ENCODE measurements at places on chromosomes 1 and 21.

DNA sequence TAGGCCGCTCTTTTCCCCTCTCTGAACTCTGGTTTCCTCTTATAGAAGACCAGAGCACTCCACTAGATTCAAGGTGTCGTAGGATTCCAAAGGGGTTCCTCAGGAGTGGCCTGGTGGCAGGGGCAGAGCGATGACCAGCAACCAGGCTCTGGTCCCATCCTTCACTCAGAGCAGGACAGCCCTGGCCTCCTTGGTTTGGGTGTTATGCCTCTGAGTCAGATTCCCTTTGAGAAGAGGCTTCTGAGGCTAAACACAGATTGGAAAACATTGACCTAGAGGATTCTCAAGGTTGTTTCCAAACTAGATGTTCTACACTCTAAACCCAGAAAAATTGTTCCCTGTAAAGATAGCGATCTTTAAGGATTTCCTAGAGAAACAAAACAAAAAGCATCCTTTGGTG is 49.8 kb upstream of the IKBKE start:
- DNase-seq, result no peak

DNA sequence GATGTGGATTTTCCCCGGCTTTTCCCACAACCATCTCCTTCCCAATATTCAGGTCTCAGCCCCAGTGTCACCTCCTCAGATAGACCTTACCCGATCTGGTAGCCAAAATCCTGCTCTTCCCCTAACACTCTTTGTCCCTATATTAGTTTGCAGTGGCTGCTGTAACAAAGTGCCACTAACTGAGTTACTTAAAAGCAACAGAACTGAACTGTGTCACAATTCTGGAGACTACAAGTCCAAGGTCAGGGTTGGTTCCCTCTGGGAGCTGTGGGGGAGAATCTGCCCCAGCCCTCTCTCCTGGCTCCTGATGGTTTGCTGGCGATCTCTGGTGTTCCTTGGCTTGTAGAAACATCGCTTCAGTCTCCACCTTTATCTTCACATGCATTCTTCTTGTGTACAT is 64.0 kb downstream of the NENF start:
- no peak for DNase-seq

GRCh38 chr21:41888749-41889376 is 9.7 kb upstream of the PRDM15 start:
- no peak for DNase-seq

DNA sequence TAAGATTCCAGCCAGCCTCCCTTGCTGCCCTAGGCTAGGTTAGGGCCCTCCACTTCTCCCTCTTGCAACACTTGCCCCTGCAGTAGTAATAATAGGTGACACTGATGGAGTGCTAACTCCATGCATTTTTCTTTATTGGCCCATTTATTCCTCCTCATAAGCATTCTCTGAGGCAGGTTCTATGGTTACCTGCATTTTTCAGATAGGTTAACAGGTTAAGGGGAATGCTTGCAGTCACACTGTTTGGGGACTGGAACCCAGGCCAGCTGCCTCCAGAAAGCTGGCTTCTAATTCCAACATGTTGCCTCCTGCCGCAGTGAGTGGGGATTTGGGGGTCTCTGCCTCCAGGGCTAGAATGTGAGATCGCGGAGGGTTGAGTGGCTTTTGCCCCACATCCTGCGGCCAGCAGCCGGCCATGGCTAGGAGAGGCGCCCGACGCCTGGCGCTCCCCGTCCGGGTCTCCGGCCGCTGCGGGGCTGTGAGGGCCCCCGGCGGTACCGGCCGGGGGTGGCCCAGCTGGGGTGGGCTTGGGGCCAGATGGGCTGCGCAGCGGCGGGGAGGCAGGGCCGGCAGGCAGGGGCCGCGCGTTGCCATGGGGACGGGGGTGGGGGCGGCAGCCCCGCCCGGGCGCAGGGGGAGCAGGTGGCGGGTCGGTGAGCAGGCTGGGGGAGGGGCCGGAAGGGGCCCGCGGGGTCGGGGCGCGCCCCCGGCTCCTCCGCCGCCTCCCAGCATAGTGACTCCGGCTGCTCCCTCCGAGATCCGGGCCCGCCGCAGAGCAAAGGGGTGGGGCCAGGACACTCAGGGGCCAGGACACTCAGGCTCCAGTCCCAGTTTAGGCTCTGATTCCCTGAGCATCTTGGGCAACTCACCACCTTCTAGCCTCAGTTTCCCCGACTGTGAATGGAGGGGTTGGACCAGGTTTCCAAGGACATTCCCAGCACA is 68.4 kb upstream of the SSBP3 start:
- no peak for DNase-seq

DNA sequence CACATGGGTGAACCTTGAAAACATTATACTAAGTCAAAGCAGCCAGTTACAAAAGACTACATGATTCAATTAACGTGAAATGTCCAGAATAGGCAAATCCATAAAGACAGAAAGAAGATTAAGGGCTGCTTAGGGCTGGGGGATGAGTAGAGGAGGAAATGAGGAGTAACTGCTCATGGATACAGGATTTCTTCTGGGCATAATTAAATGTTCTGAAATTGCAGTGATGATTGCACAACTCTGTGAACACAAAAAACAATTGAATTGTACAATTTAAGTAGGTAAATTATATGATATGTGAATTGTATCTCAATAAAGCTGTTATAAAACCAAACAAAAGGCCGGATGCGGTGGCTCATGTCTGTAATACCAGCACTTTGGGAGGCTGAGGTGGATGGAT is 52.2 kb downstream of the RERE start:
- no peak for DNase-seq

DNA sequence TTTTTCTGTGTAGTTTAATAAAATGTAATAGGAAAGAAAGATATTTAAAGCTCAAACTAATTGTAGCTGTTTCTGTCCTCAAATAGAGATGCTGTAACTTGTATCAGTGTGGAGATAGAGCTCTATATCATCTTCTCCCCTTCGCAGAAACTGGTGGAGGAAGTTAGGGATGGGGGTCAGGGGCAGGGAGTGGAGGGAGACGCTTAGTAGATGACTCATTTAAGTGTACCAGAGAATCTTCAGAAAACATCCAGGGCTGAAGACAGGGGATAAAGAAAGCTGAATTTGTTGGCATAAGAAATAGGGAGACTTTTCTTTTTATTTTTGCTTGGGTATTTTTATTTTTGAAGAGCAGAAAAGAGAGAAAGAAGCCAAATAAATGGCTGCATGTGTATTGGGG is 282.6 kb upstream of the DPYD start:
- DNase-seq, result no peak

DNA sequence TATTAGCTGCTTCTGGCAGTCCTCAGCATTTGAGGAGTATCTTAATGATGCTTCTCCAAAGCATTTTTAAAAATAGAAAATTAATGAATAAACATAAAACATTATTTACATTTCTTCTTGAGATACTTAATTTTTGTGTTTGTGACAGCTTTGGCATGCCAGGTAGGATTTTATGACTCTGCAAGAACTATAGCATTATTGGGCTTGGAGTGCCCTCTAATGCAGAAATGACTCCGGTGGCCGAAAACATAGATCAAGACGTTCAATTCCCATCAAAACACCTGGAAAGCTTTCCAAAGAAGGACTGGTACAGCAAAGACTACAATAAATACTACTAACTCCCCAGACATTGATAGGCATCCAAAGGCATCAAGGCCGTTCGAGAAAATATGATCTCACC is 366.4 kb upstream of the CXADR start:
- DNase-seq, result no peak

DNA sequence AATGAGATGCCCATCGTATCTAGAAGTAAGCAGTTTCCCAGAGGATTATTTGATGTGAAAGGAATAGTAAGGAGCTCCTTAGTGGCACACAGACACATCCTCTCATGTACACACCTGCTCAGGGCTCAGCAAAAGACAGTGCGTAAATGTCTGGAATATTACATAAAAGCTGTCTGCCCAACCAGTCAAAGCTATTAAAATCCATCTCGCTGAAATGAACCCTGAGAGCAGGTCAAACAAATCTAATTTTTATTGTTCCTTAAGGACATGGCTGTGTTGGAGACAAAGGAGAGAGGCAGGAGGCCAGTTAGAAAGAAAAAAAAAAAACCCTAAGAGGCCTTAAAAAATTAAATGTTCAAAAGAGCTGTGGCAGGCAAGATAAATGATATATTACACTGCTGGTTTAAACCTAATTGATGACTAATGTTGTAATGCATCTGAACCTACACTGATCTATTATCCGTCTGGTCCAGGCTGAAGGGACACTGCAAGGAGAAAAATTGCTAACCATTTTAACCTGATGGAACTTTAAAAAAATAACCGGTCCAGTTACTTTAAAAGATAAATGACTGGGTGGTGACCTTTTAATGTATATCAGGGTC is 58.5 kb upstream of the FGGY start:
- DNase-seq, result no peak

- DNase-seq, result no peak
Observed at GRCh38 chr1:208182880-208183645, 61.1 kb downstream of the PLXNA2 start.

- DNase-seq, result no peak
Observed at GRCh38 chr1:47396671-47397196, 19.4 kb upstream of the FOXE3 start.

GRCh38 chr1:38589036-38589435 is 270.5 kb downstream of the RRAGC start:
- no peak for DNase-seq

DNA sequence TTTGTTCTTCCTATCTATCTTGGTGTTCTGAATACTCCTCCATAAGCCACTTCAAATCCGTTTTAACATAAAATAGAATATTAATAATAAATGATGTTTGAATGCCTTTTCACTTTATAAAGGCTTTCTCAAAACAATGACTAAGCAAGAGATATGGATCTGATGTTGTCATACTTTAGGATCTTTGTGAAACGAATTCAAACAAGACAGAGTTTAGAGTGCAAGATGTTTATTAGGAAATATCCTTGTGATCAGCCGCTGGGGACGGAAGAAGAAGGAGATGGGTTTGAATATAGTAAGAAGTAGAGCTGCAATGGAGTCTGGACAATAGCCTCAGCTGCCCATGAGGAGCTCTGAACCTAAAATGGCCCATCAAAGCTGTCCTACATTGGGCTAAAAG is 351.8 kb downstream of the NEGR1 start:
- DNase-seq, result no peak

- DNase-seq, result no peak
Observed at GRCh38 chr1:61102041-61102440, 19.7 kb downstream of the NFIA start.

DNA sequence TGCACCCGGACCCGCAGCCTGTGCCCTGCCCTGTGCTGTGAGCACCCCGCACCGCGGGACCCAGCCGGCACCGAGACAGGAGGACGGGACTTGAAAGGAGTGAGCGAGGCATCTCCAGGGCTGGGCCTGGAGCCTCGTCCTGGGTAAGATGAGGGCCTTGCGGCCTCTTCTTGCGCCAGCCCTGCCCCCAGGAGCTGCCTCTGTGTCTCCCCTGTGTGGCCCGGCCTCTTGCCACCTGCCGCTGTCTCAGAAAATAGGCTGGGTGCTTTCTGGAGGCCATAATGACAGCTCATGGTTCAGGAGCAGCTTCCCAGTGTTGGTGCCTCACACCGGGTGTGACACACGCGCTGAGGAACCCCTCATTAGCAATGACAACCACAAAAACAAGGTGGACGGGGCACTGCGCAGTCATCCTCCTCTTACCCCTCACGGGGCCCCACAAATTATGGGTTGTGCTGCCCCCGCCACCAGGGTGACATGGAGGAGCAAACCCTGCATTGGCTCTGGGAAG is 161.5 kb upstream of the C1orf174 start:
- no peak for DNase-seq

DNA sequence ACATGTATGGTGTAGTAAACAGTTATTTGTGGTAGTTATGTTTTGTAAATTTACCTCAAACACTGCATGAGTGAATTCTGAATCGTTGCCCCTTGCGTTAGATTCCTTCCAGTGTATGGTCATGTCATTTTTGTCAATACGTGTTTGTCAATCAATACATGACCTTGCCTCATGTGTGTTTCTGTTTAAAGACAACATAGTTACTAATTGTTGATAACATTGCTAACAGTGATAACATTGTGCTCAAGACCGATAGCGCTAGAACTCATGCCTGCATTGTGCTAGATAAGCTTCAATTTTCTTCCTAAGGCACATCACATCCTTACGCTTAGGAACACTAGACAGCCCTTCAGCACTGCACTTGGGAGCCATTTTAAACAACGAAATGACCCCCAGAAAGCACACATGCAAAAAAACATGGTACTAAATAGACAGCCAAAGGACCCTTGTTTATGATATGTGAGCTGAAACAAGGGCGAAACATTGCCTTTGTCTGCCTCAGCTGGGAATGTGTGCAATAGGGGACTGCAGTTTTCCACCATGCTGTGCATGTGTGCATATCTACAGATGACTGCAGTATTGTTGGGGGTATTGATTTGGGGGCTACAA is 37.3 kb downstream of the MRPS6 start:
- DNase-seq, result no peak

DNA sequence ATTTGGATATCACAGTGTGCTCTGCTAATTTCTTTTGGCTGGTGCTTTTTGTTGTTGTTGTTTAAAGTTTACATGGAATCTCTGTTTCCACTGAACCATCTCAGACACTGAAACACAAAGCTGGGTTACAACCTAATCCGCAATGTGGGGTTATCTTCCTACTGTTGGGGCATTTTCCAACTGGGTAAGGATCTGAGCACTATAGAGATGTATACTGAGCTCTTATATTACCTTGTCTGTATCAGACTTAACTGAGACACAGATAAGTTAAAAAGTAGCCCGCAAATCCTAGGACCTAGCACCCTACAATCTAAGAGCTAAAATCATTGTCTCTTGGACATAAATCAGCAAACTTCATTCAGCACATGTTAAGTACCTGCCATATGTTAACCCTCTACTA is 169.2 kb downstream of the LTN1 start:
- DNase-seq, result no peak

GRCh38 chr1:158916085-158916484 is 15.3 kb upstream of the PYHIN1 start:
- no peak for DNase-seq

GRCh38 chr1:233424779-233425178 is 97.3 kb downstream of the MAP3K21 start:
- DNase-seq, result no peak

DNA sequence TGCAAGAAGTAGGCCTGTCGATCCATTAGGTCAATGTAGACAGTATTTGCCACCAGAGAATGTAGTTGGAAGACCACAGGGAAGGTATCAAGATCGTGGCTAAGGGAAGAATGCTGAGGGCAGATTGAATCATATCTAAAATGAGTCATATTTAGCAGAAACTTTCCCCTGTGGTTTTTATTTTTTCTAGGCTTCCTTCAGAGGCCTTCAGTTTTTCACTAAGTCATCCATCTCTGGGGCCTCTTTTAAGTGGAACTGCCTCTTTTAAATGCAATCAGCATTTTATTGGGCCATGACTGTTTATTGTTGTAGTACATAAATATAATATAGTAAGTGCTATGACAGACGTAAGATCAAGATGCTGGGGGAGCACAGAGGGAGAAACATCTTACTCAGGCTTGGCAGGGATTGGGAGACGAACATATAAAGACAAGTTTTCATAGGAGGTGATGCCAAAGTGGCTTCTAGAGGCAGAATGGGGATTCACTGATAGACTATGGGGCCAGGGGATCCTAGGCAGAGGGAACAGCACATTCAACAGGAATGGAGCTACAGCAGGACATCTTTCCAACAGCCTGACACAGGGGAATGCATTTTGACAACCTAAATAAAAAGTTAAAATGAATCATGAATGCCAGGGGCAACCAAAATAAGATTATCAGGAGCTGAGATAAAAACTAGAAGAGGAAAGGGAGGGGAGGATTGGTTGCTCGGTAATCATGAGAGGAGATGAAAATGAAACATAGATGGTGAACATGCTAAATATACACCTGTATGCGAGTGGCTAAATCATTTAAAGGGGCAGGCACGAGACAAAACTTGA is 20.1 kb downstream of the UBE2U start:
- no peak for DNase-seq

Data from stimulated activated CD4-positive, alpha-beta T cell treated with anti-CD3 and anti-CD28 coated beads, Interleukin-1b, Interleukin-23, amount 100 ng/mL, for 4 hours (primary cell).